ENCODE measurements at places on chromosomes 7 and 10.
A peak's percentile ranks its signal among the peaks of the same experiment; 100 is the strongest.

DNA sequence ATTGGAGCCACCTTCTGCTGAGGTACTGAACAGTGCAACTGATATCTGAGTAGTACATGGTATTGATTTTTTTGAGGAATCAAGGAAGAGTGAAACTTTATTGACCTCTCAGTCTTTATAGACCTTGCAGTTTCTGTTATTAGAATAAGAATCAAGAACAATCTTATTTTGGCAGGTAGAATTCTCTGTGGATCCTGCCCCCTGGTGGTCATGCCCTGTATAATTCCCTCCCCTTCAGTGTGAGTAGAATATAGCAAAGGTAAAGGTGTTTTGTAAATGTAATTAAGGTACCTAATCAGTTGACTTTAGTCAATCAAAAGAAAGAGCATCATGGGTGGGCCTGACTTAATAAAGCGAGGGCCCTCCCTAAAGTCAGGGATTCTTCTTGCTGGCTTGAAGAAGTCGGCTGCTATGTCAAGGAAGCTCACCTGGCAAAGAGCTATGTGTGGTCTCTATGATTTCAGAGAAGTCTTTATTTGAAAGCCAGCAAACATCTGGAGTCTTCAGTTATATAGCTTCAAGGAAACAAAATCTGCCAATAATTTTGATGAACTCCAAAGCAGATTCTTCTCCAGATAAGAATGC is 142.8 kb downstream of the LSM5 start:
- peak; percentile 8 for DNase-seq

DNA sequence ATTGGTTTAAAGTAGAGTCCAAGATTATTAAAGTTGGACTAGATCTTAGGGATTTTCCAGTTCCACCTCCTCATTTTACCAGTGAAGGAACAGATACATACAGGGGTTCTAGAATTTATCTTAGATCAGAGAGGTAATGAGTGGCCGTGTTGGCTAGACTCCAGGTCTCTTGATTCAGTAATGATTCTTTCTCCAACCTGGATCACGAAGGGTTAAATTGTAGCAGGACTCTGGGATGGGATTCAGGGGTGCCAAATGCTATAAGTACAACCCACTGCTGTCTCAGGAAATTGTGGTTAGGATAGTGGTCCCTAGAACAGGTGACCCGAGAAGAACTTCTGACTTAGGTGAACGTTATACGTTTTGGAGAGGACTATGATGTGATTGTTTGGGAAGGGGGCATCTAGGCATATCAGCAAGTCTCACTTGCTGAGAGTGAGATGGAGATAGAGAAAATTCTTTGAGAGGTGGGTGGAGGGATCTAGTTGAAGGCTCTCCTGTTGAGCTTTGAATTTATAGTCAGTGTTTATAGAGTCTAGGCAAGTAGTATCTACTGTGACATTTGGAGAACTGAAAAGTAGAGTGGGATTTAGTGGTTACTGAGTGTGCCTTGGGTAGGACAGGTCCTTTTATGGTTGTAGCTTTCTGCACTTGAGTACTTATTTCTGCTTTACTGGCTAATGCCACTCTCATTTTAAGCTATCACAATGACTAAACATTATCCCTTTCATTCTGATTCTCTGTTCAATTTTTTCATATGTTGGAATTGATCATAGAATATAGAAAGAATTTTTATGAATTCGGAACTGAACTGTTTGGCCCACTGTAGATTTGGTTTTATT is 58.3 kb downstream of the ST7 start:
- DNase-seq: no peak

DNA sequence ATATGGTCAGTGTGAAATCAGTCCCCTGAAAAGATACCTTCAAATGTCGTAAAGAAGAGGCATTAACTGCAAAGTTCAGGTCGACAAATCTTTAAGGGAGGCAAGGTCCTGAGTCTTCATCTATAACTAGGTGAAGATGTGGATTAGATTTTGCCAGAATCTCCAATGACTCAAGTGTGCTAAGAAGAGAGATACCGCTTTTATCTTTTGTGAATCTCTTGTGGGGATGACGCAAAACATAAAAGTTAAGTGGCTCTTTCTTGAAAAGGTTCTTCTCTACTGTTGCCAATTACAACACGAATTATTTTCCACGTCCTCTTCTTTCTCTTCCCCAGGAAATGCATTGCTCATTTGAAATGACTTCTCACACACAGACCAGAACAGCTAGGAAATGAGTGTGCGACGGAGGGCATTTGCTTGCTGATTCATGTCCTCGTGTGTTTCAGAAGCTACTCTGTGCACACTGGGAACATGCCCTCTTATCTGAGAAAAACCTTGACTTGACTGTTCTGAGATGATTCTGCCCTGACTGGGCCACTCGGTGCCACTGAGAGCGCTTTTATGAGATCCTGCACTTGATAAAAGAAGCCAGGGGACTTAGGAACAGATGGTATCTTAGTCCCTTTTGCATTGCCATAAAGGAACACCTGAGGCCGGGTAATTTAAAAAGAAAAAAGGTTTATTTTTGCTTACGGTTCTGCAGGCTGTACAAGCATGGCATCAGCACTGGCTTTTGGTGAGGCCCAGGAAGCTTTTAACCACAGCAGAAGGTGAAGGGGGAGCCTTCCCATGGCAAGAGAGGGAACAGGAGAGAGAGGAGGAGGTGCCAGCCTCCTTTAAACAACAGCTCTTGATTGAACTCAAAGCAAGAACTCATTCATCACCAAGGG is 169.5 kb upstream of the PFKP start:
- DNase-seq: no peak

- no peak for DNase-seq
These were observed 524.0 kb downstream of the IPMK start for GRCh38 chr10:57743711-57744110.

DNA sequence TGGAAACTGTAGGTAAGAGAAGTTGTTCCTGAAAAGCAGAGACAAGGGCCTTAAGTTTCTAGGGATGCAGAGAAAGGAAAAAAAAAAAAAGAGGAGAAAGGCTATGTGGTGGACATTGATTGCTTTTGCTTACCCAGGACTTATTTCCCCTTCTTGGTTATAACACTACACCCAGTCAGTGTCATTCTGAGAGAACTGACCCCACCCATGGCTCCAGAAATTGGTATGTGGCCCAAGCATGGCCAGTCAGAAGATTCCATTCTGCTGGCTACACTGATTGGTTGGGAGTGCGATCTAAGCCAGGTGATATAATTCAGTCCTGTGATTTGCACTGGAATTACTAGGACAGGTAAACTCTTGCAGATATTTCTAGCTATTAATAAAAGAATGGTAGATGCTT is 62.2 kb upstream of the EXOC4 start:
- no peak for DNase-seq

- DNase-seq: no peak
These were observed 82.2 kb downstream of the FAM107B start for GRCh38 chr10:14692344-14693076.

GRCh38 chr10:93198401-93199131 is 124.9 kb downstream of the CYP26A1 start:
- peak; percentile 62 for DNase-seq

DNA sequence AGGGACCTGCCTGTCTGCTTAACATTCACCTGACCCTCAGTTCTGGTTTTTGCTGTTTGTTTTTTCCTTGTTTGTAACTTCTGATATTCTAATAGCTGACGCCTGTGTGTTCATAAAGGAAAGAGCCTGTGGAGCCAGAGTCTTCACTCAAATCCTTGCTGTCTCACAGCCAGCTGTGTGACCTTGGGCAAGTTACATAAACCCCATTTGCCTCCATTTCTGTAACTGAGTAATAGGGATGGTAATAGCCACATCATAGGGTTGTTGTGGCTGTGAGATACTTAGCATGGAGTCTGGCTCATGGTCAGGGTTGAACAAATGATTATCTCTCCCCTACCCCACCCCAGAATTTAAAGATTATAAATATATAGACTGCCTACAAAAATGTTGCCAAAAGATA is 27.0 kb downstream of the WBP1L start:
- peak; percentile 44 for DNase-seq

DNA sequence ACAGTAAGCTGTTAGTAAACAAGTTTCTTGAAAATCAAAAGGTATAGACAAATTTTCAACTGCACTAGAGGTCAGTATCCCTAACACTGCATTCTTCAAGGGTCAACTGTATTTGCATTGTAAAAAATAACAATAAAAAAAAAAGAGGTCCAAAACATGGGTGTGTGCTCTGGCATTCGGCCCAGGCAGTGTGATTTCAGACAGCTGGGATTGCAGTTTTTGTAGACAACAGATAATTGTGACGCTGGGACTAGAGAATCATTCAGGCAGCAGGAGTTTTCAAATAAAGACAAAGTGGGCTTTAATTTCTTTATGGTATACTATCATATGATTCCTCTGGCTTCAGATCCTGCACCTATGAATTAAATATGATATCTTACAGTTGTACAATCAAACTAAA is 543.2 kb upstream of the SEMA3D start:
- peak; percentile 9 for DNase-seq

DNA sequence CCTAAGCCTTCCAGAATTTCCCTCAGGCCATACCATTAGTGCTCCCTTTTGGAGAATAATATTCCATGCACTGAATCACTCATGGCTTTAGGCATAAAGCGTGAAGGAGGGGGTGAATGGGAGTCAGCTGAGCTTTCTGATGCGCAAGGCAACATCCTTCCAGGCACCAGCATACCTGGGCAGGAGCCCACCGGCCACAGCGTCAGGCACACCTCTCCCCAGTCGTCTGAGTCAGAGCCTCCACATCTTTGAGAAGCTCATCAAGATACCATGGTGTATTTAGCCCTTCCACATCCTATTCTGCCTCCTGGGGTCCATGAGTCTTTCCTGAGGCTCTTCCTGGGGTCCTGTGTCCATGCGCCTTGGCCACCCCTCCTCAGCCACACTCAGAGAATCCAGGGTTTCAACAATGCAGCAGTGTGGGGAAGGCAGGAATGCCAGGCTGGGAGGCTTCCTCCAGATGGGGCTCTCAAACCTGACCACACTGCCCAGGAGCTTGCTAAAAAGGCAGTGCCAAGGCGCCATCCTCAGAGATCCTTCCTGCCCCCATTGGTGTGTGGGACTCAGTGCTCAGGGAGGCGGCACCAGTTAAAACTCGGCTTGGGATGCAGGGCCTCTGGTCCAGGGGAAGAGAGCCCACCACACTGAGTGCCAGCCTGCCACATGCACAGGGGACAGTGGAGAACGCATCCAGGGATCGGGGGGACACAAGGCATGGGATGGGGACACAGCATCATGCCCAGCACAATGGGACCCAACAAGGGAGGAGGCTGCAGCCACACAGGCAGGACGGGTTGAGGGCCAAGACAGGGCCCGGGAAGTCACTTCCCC is 31.6 kb downstream of the RASGEF1A start:
- no peak for DNase-seq

DNA sequence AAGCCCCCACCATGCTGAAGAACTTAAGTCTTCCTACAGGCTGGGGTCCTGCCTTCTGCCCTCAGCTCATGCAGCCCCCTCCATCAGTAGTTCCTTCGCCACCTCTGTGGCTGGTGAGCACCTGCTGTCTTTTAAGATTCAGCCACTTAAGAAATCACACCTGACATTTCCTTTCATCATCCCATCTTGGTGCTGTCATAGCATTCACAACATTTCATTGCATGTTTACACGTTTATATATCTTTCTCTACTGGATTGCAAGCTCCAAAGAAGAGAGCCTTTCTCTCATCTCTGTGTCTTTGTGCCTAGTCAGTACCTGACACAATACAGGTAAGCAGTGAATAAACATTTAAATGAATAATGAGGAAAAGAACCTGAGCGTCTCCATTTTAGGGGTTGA is 38.3 kb downstream of the SND1 start:
- no peak for DNase-seq

DNA sequence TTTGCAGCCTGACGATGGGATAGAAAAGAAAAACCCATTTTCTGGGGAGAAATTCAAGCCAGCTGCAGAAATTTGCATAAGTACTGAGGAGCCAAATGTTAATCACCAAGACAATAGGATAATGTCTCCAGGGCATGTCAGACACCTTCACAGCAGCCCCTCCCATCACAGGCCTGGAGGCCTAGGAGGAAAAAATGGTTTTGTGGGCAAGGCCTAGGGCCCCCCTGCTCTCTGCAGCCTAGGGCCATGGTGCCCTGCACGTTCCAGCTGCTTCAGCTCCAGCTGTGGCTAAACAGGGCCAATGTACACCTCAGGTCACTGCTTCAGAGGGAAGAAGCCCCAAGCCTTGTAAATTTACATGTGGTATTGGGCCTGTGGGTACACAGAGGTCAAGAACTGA is 158.2 kb downstream of the VWC2 start:
- no peak for DNase-seq

GRCh38 chr7:143346018-143346417 is 16.5 kb downstream of the FAM131B start:
- no peak for DNase-seq

DNA sequence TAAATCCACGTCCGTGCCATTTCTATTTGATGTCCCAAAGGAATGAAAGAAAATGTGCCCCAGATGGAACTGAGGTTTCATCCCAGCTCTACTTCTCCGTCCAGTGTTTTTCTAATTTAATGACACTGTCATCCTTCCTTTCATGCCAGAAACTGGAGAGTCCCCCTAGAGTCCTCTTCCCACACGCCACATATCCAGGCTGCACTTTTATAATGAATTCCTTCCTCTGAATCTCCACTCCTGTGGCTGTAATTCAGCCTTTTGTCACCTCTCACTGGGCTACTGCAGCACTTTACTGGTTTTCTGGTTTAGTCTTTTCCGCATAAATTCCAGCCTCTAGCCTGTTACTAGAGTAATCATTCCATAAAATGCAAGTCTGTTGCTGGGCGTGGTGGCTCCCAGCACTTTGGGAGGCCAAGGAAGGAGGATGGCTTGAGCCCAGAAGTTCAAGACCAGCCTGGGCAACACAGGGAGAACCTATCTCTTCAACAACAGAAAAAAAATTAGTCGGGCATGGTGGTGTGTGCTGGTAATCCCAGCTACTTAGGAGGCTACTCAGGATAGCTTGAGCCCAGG is 142.6 kb upstream of the RHEB start:
- DNase-seq: peak; percentile 60

DNA sequence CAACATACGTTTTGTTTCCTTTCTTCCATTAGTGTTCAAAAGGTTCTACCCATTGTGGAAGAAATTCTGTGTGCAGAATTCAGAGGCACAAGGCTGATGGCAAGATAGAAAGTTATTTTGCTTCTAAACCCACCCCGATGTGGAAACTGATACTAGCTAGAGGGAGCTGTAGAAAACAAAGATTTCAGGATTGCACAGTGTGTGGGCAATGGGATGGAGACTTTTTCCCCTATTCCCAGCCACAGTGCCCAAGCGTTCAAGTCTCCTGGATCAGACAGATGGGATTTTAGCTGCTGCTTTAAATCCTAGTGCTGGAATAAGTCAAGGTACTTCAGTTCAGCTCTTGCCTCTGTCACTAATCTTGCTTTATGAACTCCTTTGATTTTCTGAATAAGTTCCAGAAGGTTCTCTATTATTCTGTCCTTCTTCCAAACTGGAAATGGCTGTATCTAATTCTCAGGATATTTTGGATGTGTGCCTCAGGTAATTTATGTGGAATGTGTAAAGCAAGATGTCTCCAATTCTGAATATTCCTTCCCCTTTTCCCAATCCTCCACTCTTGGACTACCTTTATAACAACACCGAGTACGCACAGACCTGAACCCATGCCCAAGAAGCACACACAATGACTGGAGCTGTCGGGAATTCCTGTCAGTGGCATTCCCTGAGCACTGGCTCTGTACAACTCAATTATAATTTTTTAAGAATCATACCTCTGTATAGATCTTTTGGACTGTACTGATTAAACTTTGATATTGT is 473.0 kb downstream of the PLXDC2 start:
- no peak for DNase-seq
